ENCODE measurements at places on chromosomes 3 and 15. TPM values are rescaled to one million over a fixed set of nuclear protein-coding genes. Genes with fewer than 3 reads are reported as not detected.
A peak's percentile ranks its signal among the peaks of the same experiment; 100 is the strongest.

DNA sequence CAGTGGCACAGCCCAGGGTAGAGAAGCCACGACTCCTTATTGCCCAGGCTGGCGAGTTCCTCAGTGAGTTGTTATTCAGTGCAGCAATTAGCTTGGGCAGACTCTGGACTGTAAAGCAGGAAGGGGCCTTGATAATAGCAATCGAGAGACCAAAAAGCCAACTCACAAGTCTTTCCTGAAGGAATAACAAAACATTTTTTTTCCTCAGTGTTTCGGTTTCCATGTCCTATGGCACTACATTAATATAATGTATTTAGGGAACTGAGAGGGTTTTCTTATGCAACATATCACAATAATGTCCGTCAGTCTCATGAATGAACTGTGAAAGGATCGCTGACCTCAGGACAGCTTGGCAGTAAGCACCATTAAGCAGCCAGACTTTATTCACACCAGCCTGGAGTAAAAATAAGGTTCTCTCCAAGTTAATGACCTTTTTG, 248.9 kb upstream of the TBL1XR1 start:
- DNase-seq, result no peak

GRCh38 chr3:13484851-13485590, 4.9 kb downstream of the HDAC11 start:
- peak; percentile 81 for DNase-seq

GUCA1C gene
- not detected for total RNA-seq

CPN2 gene
- not detected for total RNA-seq

CASR gene
- total RNA-seq, result not detected

TMEM158 gene
- not detected for total RNA-seq

GRCh38 chr15:58444658-58445332, 13.0 kb downstream of the LIPC start:
- no peak for DNase-seq

GRCh38 chr3:1197051-1197450, 104.2 kb downstream of the CNTN6 start:
- DNase-seq, result no peak

DNA sequence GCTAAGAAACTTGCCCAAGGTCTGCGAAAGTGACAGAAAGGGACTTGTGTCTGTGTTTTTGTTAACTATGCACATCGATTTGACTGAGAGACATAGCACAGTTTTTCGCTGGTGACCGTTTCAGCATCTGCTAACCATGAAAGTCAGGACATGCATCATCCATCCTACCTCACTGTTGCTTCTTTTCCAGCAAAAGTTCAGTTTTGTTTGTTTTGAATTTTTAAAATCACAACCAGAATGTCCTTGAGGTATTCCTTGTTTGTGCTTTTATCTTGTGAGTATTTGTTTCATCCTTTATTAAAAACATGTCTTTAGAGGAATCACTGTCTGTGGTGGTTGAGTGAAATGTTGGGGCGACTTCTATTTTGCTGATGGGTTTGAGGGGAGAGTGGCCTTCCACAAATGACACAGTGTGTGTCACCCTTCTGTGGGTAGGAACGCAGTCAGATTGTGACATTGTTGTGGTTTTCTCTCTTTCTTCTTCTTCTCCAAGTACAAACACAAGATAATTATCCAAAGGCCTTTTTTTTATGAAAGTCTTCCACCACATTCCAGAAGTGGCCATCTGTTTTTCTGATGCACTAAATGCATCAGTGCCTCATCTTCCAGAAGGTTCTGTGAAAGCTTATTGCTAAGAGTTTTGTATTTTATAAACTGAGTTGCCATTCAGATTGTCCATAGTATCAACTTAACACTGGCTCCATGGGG, 214.4 kb upstream of the NR2E3 start:
- DNase-seq, result no peak

COL8A1 gene
- 43.3 TPM for total RNA-seq

- DNase-seq, result no peak
These were observed 17.6 kb downstream of the METTL6 start for GRCh38 chr3:15409774-15410173.

- no peak for DNase-seq
These were observed 122.8 kb downstream of the CACNA1D start for GRCh38 chr3:53616971-53617892.

GRCh38 chr15:86139828-86140227, 60.2 kb downstream of the AGBL1 start:
- DNase-seq, result no peak

CLDN18 gene
- total RNA-seq, result 21.0 TPM

NKIRAS1 gene
- total RNA-seq, result 19.8 TPM

DNA sequence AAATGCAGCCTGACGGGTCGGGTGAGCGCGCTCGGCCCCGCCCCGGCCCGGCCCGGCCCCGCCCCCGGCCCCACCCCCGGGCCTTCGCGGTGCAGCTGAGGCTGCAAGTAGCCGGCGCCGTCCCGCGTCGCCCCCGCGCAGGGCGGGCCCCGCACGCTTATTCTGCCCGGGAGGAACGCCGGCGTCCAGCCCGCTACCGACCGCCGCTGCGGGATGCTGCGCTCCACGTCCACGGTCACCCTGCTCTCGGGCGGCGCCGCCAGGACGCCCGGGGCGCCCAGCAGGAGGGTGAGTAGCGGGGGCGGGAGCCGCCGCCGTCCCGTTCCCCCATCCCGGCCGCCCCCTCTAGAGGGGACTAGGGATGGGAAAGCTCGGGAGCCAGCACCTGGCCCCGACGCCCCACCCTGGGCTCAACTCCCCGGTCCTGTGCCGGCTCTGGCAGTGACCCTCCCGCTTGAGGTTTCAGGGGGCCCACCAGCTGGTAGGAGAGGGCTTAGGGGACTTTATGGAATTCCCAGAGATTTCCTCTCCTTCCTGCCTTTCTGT, at the start of gene MYZAP:
Gene MYZAP, plus strand, starts transcription at position 83 of the 546 bp plus-strand sequence. Its CDS starts 131 bp downstream, at position 214.
- DNase-seq, result peak; percentile 64

ITIH4 gene
- 1.2 TPM for total RNA-seq
